ENCODE measurements at places on chromosomes 7 and 10.

GRCh38 chr10:123890226-123890625 lies 1.4 kb downstream of the CPXM2 start:
- DNase-seq: no peak

- DNase-seq: no peak
Observed at GRCh38 chr7:101608772-101609713, 20.1 kb downstream of the MYL10 start.

DNA sequence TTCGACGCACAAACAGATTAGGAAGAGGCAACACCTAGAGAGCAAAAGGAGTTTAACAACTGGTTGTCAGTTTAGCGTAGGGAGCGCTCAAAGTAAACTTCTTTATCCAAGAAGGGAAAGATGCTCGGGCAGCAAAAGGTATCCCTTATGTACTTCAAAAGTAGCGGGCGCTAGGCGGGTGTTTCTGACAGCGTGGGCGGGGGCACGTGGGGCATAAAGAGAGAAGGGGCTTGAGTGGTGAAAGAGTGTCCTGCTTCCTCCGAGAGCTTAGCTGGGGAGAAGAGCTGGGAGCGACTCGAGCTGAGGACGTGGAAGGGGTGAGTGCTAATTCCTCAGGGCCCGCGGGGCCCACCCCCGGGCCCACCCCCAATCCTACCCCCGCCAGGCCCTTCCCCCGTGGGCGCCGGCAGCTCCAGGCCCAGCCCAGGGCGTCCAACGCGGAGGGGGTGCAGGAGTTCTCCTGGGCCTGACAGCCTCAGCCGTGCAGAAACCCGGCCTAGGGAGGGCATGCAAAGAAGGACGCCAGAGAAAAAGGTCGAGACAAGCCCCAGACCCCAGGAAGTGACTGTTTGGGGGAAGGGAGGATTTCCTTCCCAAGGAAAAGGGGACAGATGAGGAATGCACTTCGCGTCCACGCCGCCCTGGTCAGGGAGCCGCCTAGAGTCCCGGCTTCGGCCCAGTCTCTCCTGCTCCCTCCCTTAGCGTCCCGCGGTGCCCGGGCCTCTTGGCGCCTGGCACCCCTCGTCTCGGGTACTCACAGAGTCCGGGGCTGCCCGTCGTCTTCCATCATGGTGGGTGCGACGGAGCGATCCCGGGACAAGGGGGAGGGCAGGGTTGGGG lies 868 bp downstream of the TIAL1 start:
- DNase-seq: peak; percentile 54

DNA sequence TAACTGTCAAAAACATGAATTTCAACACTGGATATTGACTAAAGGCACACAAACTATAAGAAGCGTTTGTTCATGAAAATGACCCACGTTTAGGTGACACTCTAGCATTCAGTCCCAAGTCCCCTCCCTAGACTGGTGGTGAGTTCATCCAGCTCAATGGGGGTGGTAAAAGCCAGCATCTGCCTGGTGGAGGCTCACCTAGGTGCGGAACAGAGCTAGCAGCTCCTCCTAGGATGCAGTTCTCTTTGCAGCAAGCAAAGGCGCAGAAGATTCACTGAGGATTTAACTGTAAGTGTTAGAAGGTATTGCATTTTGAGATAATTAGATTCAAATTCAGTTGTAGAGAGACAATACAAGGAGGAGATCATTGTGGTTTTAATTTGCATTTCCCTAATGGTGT lies 87.6 kb downstream of the VSTM2A start:
- DNase-seq: no peak

DNA sequence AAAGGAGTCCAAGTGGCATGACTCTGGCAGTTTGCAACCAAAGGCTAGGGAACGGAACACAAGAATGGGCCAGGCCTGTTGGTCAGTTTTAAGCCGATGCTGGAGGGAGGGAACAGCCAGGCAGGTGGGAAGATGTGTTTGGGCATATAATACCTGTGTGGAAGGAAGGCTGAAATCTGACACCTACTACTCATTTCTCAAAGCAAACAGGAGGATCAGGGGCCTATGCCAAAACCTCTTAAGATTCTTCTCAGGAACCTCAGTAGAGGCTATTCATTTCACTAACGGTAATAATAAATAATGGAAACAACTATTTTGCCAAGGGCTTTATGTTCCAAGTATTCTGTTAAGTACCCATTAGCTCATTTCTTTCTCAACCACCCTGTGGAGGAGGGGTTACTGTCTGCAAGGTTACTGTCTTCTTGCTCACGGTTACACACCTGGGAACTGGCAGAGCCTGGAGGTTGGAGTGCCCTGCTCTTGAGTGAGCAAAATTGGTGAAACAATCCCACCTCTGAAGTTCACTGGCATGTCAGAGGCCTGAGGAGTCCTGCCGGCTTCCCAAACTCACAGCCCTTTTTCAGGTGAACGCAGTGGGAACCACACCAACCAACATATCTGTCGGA lies 35.5 kb downstream of the GOT1 start:
- no peak for DNase-seq

DNA sequence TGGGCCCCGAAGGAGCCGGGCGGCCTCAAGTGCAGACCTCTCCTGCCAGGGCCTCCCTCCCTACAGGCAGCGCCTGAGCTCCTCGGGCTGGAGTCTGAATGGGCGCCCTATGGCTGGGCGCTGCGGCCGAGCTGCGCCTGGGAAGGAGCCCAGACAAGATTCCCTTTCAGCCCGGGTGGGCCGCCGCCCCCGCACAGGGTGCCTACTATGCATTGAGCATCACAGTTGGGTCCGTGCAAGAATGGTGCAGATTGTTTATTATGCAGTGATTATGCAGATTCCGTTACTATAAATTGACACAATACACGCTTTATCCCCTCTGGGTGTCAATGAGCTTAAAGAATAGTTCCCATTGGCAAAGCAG lies 77.2 kb upstream of the PDGFA start:
- DNase-seq: no peak

DNA sequence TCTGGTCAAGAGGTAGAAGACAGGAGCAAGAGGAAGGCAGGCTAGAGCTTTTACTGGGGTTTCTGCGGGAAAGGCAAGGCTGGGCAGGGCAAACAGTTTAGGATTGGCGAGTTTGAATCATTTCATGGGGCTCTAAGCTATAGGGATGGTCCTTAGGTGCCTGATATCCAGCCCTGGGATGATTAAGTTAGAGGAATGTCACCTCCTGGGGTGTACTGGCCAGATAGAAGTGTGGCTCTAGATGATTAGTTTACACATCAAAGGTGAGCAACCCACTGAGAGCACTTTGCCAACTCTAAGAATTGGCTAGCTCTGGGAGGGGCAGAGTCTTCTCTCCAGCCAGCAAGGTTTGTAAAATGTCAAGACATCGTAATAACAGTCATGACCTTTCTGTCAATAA lies 52.4 kb downstream of the ZNF365 start:
- DNase-seq: no peak

DNA sequence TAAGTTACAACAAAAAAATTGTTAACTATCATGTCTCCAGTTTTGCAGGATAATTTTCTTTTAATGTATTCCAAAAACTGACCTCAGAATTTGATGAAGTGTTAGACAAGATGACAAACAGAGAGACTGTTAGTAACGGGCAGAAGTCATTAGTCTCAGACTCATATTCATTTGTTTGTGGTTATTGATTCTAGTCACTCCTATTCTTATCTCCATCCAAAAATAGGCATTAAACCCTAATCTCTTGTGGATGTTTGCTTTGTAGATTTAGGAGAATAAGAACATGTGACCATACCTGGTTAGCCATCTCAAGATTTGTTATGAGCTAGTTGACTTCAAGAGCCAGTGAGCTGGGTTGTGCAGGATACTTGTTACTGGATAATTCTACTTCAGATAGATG lies 261.1 kb downstream of the AUTS2 start:
- no peak for DNase-seq

DNA sequence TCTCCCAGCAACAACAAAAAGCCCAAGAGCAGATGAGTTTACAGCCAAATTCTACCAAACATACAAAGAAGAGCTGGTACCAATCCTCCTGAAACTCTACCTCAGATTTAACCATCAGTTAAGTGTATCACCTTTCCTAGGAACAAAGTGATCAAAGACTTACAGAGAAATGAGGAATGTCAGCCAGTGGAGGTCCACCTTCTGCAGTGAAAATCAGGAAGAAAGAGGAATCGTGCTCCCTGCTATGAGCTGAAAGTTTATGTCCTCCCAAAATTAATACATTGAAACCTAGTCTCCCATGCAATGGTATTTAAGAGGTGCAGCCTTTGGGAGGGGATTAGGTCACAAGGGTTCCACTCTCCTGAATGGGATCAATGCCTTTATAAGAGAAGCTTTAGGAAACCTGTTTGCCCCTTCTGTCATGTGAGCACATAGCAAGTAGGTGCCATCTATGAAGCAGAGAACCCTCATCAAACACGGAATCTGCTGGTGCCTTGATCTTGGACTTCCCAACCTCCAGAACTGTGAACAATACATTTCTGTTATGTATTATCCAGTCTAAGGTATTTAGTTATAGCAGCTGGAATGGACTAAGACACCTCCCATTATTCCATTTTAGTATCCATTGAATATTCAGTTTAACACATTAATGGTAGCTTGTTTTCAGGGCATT lies 139.0 kb upstream of the FZD8 start:
- DNase-seq: no peak

DNA sequence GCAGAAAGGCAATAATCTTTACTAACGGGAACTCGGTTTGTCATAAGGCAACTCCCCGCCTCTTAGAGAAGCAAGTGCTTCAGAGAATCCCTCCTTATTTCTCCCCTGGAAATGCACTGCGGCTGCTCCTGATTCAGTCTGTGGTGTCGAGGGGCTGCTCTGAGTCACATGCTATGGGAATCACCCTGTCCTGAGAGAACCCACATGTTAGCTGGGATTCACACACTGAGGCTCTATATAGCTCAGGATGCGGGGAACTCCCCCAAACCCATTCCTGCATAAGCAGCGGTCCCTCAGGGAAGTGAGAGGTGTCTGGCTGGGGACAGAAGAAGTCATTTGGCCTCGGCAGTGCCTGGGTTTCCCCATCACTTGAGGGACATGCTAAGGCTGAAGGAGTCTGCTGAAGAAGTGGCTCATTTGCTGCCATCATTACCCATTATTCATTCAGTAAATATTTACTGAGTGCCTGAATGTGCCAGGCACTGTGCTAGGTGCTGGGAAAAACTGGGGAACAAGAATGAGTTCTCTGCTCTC lies 87.5 kb downstream of the ATXN7L1 start:
- DNase-seq: no peak

- DNase-seq: no peak
Observed at GRCh38 chr10:50635286-50635685, 11.5 kb upstream of the SGMS1 start.

GRCh38 chr7:47336472-47337425 lies 245.2 kb downstream of the TNS3 start:
- DNase-seq: no peak

- DNase-seq: no peak
Observed at GRCh38 chr10:4024516-4025245, 239.7 kb upstream of the KLF6 start.

GRCh38 chr10:12549297-12549696 lies 199.9 kb downstream of the CAMK1D start:
- DNase-seq: no peak

- no peak for DNase-seq
Observed at GRCh38 chr7:40330408-40330807, 195.6 kb downstream of the SUGCT start.

- no peak for DNase-seq
Observed at GRCh38 chr7:75038508-75038907, 35.1 kb downstream of the RCC1L start.

DNA sequence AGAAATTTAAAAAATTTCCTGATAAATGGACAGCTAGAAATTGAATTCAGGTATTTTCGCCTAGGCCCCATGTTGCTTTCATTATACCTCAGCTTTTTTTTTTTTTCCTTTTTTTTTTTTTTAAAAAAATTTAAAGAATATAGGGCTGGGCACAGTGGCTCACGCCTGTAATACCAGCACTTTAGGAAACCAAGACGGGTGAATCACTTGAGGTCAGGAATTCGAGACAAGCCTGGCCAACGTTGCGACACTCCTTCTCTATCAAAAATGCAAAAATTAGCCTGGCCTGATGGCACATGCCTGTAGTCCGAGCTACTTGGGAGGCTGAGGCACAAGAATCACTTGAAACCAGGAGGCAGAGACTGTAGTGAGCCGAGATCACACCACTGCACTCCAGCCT lies 334.0 kb downstream of the SORCS1 start:
- DNase-seq: no peak

DNA sequence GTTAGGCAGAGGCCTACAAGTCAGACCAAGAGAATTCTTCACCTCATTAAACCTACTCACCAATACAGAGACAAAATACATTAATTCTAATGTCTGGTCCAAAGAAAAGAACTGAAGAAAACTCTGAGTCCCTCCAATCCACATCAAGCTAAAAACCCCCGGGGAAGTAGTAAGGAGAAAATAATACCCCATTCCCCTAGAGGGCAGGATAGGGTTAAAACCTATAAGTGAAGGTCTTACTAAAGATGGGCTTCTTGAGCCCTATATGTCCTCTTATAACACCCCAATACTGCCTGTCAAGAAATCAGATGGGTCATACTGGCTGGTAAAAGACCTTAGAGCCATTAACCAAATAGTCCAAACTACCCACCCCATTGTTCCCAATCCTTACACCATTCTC lies 141.3 kb upstream of the TMEM106B start:
- DNase-seq: no peak

DNA sequence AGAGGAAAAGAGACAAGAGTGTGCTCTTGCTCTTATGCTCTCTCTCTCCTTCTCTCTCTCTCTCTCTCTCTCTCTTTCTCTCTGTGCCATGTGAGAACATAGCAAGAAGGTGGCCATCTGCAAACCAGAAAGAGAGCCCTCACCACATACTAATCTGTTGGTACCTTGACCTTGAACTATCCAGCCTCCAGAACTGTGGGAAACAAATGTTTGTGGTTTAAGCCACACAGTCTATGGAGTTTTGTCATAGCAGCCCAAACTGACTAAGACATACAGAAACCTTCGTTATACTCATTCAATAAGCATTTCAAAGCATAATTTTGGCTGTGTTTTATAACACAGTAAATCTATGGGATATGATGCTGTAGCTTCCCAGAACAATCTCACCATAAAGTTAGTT lies 56.4 kb upstream of the PLPP4 start:
- no peak for DNase-seq
